ENCODE measurements at places on chromosomes 5 and 9.

DNA sequence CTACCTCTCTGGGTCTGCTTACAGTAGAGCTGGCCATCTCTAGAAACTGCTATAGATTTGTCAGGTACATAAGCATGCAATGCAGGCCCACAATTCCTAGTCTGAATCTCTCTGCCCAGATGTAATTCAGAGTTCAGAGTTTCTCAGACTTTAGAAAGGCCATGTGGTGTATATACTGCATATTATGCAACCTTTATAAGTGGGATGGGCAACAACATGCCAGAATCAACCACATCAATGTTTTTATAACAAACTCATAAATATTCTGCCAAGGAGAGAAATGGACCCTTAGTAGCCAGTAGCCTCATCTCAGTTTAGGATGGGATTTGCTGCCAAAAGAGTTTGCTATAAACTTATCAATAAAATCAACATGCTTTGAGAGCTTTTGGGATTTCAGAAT is 78.8 kb downstream of the SLC1A1 start:
- no peak for DNase-seq

DNA sequence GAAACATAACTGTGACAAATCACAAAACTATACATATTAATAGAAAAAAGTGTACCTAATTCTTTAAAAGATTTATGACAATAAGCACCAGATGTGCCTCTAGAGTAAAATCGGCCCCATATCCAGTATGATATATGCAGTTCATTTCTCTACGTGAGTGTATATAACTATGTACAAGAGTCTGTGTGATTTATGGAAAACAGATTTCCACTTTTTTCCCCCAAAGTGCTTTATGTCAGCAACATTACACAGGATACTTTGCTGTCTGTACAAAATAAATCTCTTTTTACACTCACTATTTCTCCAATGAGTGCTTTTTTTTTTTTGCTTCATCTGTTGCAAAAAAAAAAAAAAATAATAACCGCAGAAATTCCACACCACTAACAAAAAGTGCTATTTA is 298.8 kb upstream of the RFX3 start:
- DNase-seq, result no peak

GRCh38 chr9:125525921-125526631 is 180.9 kb downstream of the MAPKAP1 start:
- DNase-seq, result no peak

DNA sequence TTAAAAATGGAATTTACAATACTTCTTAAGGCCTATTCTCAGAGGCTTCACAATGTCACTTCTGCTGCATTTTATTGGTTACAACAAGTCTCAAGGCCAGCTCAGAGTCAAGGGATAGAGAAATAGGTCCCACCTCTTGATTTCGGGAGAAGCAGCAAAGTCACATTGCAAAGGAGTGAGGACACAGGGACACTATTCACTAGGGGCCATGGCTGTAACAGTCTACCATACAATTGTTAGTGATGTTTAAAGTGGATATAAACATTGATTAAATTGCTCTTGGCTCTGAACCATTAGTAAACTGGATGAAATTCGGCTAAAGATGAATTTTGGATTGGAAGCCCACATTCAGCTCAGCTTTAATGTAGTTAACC is 21.7 kb upstream of the CMBL start:
- DNase-seq, result no peak

- no peak for DNase-seq
These were observed 103.5 kb downstream of the ZNF462 start for GRCh38 chr9:106966481-106966880.

DNA sequence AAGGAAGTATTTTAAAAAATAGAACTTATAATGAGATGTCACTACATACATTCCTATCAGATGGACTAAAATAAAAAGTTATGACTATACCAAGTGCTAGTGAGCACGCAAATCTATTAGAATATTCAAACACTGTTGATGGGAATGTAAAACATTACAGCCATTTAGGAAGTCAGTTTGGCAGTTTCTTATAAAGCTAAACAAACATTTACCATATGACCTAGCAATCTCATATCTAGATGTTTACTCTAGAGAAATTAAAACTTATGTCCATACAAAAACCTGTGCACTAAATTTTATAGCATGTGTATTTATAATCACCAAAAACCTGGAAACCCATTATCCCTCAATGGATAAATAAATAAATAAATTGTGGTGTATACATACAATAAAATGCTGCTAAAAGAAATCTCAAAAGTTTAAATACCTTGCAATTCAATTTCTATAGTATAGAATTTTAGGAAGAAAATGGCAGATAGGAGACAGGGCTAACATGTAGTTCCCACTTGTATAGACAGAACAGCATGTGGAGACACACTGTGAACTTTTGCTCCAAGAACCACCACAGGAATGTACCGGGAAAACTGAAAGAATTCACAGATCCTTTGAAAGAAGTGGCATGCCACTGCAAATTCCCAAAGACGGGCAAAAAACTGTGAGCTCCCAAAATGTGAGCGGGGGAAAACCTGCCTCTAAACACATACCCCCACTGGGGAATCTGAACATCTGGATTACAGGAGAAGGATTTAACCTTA is 174.6 kb upstream of the SPEF2 start:
- no peak for DNase-seq

- DNase-seq, result no peak
These were observed 33.0 kb downstream of the ELOVL7 start for GRCh38 chr5:60811105-60811504.

- no peak for DNase-seq
These were observed 8.7 kb upstream of the SSBP2 start for GRCh38 chr5:81759632-81760005.

DNA sequence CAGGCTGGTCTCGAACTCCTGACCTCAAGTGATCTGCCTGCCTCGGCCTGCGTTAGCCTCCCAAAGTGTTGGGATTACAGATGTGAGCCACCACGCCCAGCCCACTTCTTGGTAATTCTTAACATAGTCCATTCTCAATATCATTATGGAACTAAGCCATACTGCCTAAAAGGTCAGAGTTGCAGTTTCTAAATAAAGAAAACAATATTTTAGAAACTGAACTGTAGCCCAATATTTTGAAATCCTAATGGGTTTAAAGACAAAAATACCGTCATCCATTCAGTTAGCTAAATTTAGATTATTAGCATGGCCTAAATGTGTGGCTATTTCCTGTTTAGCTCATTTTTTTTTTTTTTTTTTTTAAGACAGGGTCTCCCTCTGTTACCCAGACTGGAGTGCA is 99.5 kb downstream of the USP20 start:
- DNase-seq, result no peak

DNA sequence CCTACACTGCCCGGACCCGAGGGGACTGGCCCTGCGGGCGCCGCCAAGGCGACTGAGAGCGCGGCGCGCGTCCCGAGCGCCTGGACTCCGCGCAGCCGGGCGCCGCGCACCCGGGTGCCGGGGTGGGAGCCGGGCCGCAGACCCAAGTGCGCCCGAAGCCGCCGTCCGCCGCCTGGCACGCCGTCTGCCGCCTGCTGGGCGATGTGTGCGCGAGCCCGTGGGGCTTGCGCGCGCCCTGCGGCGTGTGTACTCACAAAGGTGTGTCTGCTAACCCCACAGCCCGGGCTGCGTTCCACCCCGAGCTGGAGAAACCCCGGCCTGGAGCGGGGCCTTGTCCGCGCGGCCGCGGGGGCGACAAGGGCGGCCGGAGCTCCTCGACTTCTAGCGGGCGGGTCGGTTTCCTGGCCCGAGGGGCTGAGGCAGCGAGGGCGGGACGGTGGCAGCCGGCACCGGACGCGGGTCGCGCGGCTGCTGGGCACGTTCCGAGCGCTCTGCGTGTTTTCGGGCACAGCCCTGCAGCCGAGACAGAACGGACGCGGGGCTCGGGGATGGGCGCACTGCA is 1.1 kb upstream of the ZSWIM6 start:
- peak; percentile 81 for DNase-seq

DNA sequence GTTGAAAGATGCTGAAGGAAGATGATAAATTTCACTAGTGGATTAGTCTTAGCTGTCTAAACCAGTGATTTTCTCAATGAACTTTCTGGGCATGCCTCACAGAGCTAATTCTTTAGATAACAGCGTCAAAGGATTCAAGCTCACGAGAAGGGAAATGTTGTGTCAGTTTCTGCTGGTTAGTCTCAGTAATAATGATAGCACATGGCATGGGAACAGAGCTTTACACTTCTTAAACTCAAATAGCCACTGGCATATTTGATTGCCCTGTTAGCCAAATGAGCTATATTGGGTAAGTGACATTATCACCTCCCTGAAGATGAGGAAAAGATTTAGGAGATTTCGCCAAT is 139.3 kb upstream of the NR3C1 start:
- DNase-seq, result no peak
